ENCODE measurements at places on chromosomes 16 and 17.

GRCh38 chr17:14320734-14321475 lies 20.0 kb downstream of the HS3ST3B1 start:
- DNase-seq, result no peak

DNA sequence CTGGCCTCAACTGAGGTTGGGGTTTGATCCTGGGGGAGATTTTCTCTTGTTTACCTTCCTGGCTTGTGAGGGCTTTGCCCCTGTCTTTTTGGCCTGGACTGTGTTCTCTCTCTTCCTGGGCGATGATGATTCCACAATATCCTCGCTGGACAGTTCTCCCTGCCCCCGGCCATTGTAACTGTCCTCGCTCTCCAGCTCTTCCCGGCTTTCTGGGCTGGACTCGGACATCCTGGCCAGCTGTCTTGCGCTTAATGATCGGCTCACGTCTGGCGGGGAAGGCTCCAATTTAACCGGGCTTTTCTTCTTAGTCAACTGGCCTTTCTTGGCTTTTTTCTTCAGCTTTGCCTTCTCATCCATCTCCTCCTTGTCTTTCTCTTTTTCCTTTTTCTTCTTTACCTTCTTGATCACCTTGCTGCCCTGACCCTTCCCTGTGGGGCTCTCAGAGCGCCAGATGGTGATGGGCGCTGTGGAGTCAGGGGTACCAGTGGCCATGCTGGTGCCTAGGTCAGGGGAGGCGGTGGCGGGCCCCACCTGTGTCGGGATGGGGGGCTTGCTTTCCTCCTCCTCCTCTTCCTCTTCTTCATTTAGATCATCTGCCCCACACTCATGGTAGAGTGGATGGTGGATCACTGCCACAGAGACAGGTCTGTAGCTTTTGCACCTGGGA lies 8.0 kb downstream of the PROCA1 start:
- DNase-seq, result no peak

DNA sequence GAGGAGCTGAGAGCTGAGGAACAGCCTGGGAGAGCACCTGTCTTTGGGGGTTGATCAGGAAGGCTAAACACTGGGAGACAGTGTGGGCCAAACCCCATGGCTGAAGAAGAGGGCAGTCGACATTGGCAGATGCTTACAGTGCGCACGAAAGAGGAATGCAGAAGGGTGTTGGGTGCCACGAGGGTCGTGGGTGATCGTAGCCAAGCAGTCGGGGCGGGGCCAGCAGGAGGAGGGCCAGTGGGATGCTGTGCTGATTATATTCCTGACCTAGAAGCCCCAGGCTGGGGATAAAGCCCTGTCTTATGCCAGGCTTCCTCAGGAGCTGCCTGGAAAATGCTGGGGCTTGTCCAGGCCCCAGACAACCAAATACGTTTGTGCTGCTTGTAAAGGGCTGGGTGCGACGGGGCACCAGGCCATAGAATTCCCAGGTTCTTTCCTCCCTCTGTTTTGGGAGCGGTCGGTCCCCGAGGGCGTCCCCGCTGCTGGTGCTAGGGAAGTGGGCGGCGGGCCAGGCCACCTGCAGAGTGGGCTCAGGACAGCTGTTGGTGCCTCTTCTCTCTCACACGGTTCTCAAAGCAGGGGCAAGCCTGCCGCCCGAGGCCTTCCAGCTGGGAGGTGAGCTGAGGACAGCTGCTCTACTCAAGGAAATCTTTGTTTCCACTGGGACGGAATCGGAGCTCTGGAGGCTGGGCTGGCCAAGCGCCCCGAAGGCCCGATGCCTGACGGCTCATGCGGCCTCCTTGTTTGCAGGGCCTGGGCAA lies 10.0 kb downstream of the C1QTNF1 start:
- no peak for DNase-seq

DNA sequence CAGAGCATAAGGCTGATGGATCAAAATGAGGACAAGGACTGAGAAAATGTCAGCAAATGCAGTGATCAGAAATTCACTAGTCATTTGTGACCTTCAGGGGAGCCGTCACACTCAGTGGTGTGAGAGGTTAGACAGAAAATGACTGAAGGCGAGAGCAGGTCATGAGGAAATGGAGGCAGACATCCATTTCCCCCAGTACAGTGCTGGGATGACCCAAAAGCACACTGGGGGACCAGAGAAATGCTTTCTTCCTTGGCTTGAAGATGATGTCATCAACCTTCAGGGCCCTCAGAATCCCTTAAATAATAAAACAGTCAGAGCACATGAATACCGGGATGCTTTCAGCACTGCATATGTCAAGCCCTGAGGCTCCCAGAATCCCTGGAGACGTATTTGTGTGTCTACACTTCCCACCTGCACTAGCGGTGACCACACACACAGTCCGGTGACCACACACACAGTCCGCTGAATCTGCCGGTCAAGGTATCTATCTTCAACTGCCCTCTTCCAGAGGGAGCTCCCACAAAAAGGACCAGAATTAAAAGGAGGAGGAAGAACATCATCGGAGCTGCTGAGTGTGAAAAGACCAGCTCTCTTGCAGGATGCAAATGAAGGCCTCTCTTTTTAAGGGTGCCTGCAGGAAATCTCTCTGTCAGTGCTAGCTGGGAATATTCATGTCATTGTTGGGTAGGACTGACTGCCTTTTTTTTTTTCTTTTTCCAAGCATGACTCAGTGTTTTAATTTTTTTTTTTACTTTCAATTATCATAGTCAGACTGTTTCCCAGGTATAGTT lies 8.2 kb downstream of the UBE2O start:
- peak; percentile 36 for DNase-seq

GRCh38 chr17:16407911-16408588 lies 7.3 kb upstream of the TRPV2 start:
- peak; percentile 63 for DNase-seq

DNA sequence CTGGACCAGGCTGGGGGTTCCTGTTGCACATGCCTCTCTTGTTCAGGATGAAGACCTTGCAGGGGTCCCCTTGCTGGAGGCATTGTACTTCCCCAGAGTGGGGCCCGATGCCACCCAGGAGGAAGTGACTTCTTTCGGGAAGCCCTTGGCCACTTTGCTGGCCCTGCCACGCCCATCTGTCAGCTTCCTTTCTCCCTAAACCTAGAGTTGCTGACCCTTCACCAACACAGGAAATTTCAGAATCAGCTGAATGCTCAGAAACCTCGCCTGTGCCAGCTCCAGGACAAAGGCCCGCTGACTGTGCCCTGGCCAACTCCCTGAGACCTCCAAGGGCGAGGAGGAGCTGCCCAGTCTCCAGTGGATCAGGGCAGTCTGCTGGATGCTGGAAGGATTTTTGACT lies 26.7 kb downstream of the WNT9B start:
- no peak for DNase-seq

DNA sequence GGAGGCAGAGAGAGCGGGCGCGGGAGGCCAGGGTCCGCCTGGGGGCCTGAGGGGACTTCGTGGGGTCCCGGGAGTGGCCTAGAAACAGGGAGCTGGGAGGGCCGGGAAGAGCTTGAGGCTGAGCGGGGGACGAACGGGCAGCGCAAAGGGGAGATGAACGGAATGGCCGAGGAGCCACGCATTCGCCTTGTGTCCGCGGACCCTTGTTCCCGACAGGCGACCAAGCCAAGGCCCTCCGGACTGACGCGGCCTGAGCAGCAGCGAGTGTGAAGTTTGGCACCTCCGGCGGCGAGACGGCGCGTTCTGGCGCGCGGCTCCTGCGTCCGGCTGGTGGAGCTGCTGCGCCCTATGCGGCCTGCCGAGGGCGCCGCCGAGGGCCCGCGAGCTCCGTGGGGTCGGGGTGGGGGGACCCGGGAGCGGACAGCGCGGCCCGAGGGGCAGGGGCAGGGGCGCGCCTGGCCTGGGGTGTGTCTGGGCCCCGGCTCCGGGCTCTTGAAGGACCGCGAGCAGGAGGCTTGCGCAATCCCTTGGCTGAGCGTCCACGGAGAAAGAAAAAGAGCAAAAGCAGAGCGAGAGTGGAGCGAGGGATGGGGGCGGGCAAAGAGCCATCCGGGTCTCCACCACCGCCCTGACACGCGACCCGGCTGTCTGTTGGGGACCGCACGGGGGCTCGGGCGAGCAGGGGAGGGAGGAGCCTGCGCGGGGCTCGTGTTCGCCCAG lies 1.2 kb upstream of the CBX4 start:
- DNase-seq, result peak; percentile 64

DNA sequence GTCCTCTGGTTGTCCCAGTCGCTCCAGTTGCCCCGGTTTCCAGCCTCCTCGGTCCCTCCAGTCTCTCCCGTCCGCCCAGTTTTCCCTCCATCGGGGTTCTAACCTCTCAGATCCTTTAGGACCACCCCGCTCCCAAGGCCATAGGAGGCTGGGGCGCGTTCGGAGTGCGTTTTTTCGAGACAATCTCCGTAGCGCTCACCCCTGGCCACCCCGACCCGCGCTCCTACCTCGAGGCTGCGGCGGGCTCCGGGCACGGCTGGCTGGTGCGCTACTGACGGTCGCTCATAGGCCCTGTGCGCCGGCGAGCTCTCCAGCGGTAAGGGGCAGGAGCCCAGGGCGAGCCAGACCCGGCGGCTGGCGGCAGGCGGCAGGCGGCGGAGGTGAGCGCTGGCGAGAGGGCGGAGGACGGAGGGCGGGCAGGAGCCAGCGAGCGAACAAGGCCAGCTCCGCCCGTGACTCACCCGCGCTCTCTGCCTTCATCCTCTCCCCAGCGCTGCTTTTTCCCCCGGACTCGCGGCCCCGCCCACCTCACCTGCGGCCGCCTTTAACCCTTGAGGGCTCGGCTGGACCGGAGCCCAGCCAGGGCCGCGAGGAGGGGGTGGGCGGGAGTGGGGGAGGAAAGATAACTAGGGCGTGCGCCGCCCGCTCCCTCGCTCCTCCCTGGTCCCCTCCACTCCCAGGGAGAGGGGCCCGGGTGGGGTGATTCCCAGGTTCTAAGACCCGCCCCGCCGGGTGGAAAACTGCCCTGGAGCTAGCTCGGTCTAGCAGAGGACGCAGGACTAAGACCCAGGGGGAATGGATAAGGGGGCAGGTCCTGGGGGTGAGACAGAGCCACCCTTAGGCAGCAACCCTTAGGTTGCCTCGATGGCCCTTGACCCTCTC lies at the start of gene SP6:
SP6 (minus strand) TSS at position 472 of the 882 bp plus-strand sequence. CDS start 2,734 bp downstream, outside the sequence.
- DNase-seq, result peak; percentile 47

- no peak for DNase-seq
Observed at GRCh38 chr17:82374626-82375331, 3.2 kb downstream of the UTS2R start.

- no peak for DNase-seq
Observed at GRCh38 chr17:80453998-80454556, 22.3 kb downstream of the NPTX1 start.
